ENCODE measurements at places on chromosomes 7 and 10.

DNA sequence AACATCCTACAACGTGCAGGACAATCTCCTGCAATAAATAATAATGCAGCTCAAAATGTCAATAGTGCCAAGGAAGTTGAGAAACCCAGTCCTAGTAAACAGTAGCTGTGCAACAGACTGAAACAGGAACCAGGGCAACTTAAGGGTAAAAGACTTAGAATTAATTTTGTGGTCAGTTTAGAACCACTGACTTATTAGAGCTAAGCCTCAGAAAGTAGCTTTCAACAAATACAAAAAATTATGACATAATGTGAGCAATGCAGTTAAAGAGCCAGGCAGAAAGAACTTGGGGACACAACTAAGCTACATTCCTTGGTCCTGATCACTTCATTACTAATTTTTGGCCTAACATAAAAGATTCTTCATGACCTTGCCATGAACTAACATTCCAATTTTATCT lies 195.4 kb downstream of the MACC1 start:
- H3K36me3 ChIP-seq, result no peaks in the 10 kb centered on the region
- no peak for DNase-seq
- no peak overlapping the region for H3K4me3 ChIP-seq
- no peaks in the 10 kb centered on the region for H3K27me3 ChIP-seq
- H3K27ac ChIP-seq, result no peak overlapping the region

- no peaks in the 10 kb centered on the region for H3K4me1 ChIP-seq
- no peaks in the 10 kb centered on the region for H3K27me3 ChIP-seq
- no peak overlapping the region for H3K27ac ChIP-seq
- DNase-seq, result no peak
- H3K4me3 ChIP-seq, result no peak overlapping the region
- no peaks in the 10 kb centered on the region for H3K36me3 ChIP-seq
These were observed 50.2 kb upstream of the GNA12 start for GRCh38 chr7:2894118-2894940.

- no peaks in the 10 kb centered on the region for H3K27me3 ChIP-seq
- H3K27ac ChIP-seq, result no peak overlapping the region
- H3K4me1 ChIP-seq, result no peaks in the 10 kb centered on the region
- H3K4me3 ChIP-seq, result no peak overlapping the region
These were observed 55.2 kb upstream of the CCAR1 start for GRCh38 chr10:68665841-68666240.

- H3K27me3 ChIP-seq, result no peaks in the 10 kb centered on the region
- DNase-seq, result no peak
- no peaks in the 10 kb centered on the region for H3K4me1 ChIP-seq
- H3K36me3 ChIP-seq, result peaks cover 60% of the 10 kb centered on the region
These were observed 19.9 kb downstream of the IDE start for GRCh38 chr10:92553959-92554358.

DNA sequence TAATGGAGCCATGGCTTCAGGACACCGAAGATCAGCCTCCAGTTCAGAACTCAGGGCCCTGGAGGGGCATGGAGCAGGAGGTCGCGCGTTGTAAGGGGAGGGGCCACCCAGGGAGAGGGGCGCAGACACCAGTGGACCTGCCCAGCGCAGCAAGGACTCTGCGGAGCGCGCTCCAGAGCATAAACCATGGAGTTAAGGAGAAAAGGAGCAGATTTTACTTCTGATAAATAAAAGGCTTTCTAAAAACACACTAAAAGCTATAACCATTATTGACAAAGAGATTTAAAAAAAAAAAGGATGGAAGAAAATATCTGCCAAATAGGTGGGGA lies 10.5 kb downstream of the CALY start:
- H3K4me3 ChIP-seq, result peak overlapping the region; percentile 59
- H3K36me3 ChIP-seq, result no peaks in the 10 kb centered on the region
- no peak overlapping the region for H3K27ac ChIP-seq
- no peak for DNase-seq

- H3K4me1 ChIP-seq, result peaks cover 28% of the 10 kb centered on the region
- no peak for DNase-seq
- no peak overlapping the region for H3K27ac ChIP-seq
These were observed 3.6 kb downstream of the CASP7 start for GRCh38 chr10:113683300-113683699.

Data from esophagus muscularis mucosa (tissue), 4 donors.